Cardiac septum (tissue), 1 donor: ENCODE measurements at places on chromosomes 2 and 18. TPM values are rescaled to one million over a fixed set of nuclear protein-coding genes. Genes with fewer than 3 reads are reported as not detected.

GLI2 gene
- 1.8 TPM for total RNA-seq

APOB gene
- 3.4 TPM for total RNA-seq

PSMA8 gene
- not detected for total RNA-seq

PARD3B gene
- 9.5 TPM for total RNA-seq

FAM161A gene
- total RNA-seq = 1.9 TPM

PLB1 gene
- total RNA-seq = 2.0 TPM

CYP26B1 gene
- total RNA-seq = 7.0 TPM

MAL gene
- 8.3 TPM for total RNA-seq

OR6B2 gene
- total RNA-seq = not detected

DCAF17 gene
- total RNA-seq = 12.4 TPM

LYPD6 gene
- 0.16 TPM for total RNA-seq

DSC2 gene
- total RNA-seq = 26.7 TPM

DNA sequence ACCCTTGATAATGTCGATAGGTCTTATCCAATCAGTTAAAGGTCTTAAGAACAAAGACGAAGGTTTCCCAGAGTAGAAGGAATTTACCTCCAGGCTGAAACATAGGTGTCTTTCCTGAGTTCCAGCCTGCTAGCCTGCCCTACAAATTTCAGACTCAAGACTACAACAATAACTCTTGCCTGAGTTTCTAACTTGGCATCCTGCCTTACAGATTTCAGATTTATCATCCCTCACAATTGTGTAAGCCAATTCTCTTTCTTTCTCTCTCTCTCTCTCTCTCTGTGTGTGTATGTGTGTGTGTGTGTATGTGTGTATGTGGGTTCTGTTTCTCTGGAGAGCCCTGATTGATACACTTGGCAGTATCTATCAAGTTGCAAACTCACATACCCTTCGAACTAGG lies 37.2 kb upstream of the B4GALT6 start:
- DNase-seq = no peak

DNA sequence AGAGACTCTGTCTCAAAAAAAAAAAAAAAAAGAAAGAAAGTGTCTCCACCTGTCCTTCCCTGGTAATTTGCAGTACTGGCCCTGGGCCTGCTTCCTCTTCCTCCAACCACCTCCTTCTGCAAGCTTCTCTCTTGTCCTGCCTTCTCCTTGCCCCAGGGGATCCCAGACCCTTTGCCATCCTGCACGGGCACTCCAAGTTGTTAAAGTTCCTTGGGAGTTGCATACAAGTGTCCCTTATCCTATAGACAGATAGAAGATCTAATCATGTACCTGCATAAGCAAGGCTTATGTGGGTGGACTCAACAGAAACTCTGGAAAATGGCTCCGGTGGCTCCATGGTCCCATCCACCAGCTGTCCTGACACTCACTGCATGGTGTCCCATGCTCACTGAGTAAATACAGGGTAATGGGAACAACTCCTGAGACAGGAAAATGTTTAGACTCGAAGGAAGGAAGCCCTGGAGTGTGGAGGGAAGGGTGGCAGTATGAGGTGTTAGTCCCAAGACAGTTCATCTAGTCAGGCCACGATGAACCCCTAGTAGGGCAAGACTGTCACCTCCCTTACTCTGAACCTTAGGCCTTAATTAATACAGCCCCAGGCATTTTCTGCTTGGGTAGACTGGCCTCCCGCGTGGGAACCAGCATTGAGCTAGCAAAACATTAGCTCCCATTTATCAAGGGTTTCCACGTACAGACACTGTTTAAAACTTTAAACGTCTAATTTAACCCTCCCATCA lies 17.1 kb downstream of the ODC1 start:
- no peak for DNase-seq

DNA sequence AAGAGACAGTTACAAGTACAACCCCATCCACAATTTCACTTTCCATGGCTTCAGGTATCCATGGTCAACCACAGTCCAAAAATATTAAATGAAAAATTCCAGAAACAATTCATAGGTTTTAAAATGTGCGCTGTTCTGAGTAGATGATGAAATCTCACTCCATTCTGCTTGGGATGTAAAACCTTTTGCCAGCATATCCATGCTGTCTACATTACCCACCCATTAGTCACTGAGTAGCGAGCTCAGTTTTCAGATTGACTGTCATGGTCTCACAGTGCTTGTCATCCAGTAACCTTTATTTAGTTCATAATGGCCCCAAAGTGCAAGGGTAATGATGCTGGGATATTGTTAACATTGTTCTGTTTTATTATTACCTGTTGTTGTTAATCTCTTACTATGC lies 40.5 kb downstream of the SMAD4 start:
- no peak for DNase-seq

- DNase-seq = no peak
These were observed 36.4 kb upstream of the NT5DC4 start for GRCh38 chr2:112684415-112684775.

- no peak for DNase-seq
These were observed 20.1 kb upstream of the MGAT5 start for GRCh38 chr2:134233728-134234136.

DNA sequence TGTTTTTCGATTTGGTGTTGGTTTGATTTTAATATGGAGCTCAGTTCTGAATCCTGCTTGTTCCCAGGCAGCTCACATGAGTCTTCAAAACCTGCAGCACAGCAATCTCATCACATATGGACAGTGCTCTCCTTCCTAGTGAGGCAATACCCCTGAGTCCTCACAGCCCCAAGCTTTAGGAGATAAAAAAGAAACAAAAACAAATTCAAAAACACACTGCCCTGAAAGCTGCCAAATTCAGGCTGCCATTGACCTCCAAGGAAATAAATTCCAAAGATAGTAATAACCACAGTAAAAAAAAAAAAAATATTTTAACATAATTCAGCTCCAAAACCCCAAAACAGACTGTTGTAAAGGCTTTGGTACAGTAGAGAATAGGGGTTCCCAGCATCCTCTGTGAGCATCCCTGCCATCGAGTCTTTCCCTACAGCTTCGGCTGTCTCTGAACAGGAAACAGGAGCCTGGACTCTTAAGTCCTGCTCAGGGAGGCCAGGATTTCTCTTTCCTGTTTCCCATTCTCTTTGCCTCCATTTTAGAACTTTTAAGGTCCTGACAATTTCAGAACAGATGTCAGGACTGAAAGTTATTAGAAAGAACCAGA lies 14.7 kb upstream of the SP3 start:
- DNase-seq = no peak

- DNase-seq = no peak
These were observed 84.9 kb downstream of the SCN1A start for GRCh38 chr2:166042768-166043390.

GRCh38 chr2:72204156-72204785 lies 56.6 kb upstream of the CYP26B1 start:
- DNase-seq = no peak

DNA sequence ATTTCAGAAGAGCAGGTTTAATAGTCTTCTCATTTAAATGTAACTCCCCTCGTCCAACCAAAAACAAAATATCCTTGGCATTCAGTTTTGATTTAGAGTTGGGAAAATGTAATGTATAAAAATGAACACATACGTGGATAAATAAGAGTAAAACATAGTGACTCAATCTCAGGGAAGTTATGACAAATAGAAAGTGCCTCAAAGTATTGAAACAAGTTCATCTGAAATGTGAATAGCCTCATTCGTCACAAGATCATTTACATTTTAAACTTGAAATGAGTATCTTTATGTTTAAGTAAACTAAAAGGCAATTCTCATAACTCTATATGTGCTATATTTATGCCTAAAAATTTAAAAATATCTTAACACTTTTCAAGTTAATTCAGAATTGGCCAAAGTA lies 122.2 kb upstream of the SMAD7 start:
- no peak for DNase-seq

GRCh38 chr2:29226375-29226774 lies 111.2 kb downstream of the CLIP4 start:
- DNase-seq = no peak

DNA sequence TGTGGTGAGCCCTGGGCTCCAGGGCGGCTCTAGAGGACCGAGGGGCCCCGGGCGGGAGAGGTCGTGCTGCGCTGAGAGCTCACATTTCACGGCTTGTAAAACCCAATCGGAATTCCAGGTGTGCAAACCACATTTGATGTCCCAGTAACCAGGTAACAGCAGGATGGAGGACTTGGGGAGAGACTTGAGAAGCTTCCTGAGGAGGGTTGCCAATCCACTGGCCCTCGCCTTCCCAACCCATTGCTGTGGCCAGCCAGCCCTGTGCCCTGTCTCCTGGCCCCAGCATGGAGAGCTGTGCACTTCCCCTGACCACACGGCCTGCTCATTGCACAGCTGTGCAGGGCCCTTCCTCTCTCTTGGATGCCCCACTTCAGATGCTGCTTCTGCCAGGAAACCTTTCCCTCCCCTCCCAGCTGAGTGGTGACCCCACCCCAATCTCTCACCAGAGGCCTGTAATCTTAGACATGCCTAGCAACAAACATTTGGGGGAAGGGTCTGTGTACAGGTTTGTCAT lies 39.6 kb downstream of the ASB1 start:
- no peak for DNase-seq

- DNase-seq = no peak
These were observed 420.3 kb upstream of the MMADHC start for GRCh38 chr2:150007815-150008430.

GRCh38 chr2:99707592-99707991 lies 217.8 kb upstream of the REV1 start:
- DNase-seq = no peak

DNA sequence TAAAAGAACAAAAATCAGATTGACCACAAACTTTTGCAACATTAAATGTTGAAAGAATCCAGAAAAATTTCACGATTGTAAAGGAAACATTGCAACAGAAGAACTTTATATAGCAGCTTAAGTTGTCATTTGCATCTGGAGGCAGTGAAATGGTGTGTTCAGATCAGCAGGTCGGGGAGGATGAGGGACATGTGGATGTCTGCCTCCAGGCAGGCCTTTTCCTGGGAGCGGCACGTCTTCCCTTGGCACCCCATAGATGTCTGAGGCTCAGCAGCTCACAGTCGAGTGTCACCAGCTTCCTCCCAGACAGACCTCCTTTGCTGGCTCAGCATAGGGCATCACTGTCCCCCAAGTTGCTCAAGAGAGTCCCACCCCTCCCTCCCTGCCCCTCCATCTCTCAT lies 44.3 kb upstream of the ASB1 start:
- DNase-seq = no peak

DNA sequence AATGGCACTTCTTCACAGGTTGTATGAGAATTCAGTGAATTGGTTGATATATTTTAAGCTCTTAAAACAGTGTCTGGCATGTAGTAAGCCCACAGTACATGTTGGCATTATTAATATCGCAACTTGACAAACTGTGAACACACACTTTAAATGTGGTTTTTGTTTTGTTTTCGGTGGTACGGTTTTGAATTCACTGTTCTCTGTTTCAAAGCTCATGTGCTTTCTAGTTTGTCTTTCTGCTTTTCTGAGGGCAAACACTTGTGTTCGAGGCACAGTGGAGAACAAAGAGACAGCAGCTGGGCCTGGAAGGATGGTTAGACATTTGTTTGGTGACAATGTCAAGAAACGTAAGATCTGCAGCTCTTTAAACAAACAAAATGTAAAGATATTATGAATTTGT lies 276.5 kb upstream of the MC4R start:
- DNase-seq = no peak

- no peak for DNase-seq
These were observed 14.1 kb upstream of the ACKR3 start for GRCh38 chr2:236555481-236555880.

GRCh38 chr2:26572591-26572990 lies 68.6 kb downstream of the CIB4 start:
- DNase-seq = no peak
